HCEC 1CT (cell line): ENCODE measurements at places on chromosomes 4 and X.

DNA sequence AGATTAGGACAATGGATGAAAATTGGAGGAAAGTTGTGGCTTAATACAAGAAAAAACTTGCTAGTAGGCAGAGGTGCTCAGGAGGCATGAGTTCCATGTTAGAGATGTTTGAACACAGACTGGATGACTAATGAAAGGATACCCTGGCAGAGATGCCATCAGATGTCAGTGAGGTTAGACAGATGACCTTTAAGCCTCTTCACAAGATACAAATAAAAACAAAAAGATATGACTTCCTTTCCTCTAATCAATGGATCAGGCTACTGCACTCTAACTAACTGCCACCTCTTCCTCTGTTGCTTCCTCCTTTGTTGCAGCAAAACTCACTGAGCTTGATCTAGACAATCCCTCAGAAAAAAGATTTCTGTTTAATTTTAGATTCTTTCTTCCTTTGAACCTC lies 14.7 kb downstream of the STAP1 start:
- no peak for DNase-seq

DNA sequence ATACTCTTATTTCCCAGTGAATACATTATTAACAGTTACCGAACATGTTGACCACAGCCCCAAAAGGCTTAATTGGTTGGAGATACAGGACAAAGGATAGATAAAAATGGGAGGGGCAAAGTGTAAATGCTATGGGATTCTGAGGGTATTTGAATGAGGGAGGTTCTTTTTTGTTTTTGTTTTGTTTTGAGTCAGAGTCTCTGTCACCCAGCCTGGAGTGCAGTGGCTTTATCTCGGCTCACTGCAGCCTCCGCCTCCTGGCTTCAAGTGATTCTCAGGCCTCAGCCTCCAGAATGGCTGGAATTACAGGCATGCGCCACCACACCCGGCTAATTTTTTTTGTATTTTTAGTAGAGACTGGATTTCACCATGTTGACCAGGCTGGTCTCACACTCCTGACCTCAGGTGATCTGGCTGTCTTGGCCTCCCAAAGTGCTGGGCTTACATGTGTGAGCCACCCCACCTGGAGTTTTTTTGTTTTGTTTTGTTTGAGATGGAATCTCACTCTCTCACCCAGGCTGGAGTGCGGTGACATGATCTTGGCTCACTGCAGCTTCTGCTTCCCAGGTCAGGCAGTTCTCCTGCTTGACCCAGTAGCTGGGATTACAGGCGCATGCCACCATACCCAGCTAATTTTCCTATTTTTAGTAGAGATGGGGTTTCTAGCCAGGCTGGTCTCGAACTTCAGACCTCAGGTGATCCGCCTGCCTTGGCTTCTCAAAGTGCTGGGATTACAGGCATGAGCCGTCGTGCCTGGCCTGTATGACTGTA lies 9.0 kb downstream of the UBE2K start:
- DNase-seq = no peak

DNA sequence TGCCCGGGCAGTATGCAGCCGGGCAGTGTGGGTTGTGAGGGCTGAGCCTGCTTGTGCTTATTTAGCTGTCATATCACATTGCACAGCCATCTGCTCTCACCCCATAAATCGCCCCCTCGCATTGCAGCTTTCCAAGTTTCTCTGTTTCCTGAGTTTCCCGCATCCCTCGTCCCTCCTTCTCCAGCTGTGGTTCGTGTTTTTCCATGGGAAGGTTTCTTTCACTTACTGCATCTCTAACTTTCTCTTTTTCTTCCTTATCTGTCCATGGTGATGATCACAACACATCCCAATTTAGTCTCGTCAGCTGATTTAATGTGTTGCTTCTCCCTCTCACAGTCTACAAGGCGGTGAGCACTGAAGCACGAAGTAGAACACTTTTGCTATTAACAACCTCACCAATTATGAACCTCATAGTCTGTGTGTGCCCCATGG lies 118.1 kb downstream of the ENPP6 start:
- DNase-seq = no peak

DNA sequence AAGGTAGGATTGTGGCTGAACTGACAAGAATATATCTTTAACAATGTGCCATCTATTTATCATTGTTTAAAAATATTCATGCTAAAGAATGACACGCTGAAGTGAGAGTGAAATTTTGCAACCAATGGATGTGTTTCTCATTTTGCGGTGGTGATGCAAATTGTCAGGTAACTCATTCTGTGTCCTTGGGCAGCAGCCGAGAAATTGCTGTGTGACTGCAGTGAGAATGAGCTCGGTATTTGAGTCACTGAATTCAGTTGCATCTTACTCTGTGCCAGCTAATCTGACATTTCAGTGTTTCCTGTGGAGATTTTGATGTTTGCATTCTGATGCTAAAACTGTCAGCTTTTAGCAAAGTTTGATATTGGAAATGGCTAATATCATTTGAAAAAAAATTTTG lies 28.1 kb downstream of the MCUB start:
- no peak for DNase-seq

DNA sequence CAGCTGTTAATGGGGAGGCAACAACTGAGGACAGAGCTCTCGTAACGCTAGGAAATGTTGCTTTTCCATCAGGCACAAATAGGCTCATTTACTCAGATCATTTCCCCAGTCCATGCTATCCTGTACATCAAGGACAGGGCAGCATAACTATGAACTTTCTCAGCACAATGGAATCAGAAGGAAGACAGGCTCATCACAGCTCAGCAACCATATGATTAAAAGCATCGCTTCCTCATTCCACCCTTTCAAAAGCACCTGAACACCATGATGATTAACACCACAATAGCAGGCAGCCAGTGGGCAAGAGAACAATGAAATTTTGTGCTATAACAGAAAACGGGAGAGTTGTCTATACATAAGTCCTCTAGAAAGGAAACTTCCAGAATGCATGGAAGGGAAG lies 297.8 kb downstream of the ZNF674 start:
- no peak for DNase-seq

DNA sequence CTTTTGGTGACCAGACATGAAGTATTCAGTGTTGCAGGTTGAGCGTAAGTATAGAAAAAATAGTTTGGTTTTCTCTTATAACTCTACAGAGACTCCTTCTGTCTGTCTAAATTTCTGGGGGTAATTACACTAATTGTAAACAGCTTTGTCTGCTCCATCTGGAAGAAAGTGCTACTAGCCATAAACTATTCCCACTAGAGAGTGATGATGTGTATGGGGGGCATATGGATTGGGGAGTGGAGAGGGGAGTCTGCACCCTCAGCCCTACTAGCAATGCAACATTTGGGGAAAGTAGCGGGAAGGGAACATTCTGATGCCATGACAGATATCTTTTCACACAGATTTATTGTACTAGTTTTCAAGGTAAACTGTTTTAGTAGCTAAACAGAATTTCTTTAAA lies 549.7 kb downstream of the TRIML1 start:
- DNase-seq = no peak
